ENCODE measurements at places on chromosomes 12 and 14.

DNA sequence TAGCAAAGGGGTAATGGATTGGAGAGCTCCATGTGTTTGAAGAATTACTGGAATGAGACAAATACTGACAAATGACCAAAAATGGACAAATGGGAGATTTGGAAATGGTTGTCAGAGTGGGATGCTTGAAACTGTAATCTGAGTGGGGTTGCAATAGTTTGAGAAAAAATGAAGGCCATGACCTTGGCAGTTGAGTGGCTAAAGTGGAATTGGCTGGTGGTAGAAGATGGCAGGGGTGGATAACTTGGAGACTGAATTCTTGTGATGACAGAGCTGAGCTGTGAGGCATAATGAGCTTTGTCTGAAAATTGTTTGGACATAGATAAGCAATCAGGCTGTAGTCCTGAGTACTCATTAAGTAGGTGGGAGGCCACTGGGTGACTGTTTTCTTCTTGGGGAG is 222.5 kb upstream of the PRICKLE1 start:
- DNase-seq = no peak

DNA sequence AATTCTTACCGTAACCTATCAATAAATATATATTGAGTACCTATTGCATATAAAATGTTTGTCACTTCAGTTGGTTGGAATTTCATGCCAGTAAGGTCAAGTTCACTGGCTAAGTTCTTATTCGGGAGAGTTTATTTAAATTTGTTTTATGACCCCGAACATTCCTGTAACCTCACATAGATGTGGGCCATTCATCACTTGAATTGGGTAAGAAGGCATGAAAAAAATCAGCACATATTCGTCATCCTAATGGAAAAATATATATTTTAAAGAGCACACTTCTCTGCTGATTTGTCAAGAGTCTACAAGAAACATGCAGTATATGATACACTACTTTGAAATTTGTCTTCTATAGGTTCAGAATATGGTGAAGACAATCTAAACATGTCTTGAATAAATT is 263.4 kb downstream of the CCDC91 start:
- no peak for DNase-seq

GRCh38 chr14:42269234-42269633 is 662.6 kb downstream of the LRFN5 start:
- DNase-seq = no peak

- peak; percentile 81 for DNase-seq
Observed at GRCh38 chr12:16352481-16352880, 5.0 kb downstream of the MGST1 start.

- no peak for DNase-seq
Observed at GRCh38 chr12:2961705-2962104, 2.5 kb downstream of the TEAD4 start.

DNA sequence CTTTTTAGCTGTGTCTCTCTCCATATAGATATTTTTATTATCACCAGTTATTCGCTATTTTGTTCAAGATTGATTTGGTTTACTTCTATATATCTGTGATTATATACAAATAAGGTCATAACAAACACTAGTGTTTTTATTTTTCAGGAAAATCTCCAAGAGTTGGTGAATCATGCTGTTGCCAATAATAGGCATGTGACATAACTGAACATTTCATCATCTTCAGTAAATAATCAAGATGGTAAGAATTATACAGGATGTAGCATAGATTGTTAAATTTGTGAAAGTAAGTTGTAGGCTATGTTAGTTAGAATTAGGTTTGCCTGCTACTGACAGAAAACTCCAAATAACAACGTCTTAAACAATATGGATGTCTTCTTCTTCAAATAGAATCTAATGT is 240.9 kb upstream of the PDE3A start:
- DNase-seq = peak; percentile 42

- DNase-seq = peak; percentile 47
Observed at GRCh38 chr14:105363847-105364708, 34.3 kb upstream of the TEX22 start.
